Stimulated activated CD8-positive, alpha-beta memory T cell treated with anti-CD3 and anti-CD28 coated beads, Interleukin-7, amount 100 ng/mL, for 48 hours (primary cell): ENCODE measurements at places on chromosomes 1 and 21.

DNA sequence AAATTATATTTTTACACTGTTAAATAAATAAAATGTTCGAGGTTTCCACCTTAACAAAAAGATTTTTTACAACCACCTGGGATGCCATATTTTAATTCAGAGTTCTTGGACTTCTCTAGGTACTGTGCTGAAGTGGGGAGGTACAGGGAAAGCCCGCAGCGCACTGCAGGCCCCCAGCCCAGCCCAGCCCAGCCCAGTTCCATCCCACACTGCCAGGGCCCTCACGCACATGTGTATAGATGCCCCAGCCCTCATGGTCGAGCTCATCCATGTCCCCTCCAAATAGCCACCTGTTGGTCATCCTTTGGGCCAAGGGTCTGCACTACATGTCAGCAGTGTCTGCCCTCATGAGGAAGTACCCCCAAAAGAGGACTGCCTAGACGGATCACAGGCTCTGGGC lies 11.7 kb upstream of the MYOM3 start:
- DNase-seq, result no peak

- DNase-seq, result no peak
Measured at GRCh38 chr1:51621161-51621560, 4.3 kb downstream of the OSBPL9 start.

- no peak for DNase-seq
Measured at GRCh38 chr21:26001356-26001755, 169.2 kb downstream of the APP start.

GRCh38 chr1:198491028-198491427 lies 49.5 kb downstream of the ATP6V1G3 start:
- DNase-seq, result no peak

DNA sequence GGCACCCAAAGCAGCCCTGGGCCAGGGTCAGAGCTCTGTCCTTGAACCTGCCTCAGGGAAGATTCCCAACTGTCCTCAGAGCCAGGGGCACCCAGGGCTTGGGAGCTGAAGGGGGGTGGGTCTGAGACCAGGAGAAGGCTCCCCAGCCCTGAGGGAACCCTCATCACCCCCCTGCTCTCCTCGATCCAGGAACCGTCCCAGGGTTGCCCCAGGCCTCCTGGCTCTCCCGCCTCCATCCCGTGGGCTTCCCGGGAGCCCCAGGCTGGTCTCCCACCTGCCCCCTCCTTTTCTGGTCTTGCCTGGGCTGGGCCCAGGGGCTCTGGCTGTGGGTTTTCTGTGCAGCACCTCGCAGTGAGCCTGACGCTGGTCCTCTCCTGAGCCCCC lies 6.7 kb upstream of the SAMD11 start:
- DNase-seq, result no peak

- DNase-seq, result no peak
Measured at GRCh38 chr1:232066521-232066920, 439.9 kb downstream of the DISC1 start.

- DNase-seq, result no peak
Measured at GRCh38 chr1:153174624-153175023, 23.9 kb upstream of the SPRR2G start.

DNA sequence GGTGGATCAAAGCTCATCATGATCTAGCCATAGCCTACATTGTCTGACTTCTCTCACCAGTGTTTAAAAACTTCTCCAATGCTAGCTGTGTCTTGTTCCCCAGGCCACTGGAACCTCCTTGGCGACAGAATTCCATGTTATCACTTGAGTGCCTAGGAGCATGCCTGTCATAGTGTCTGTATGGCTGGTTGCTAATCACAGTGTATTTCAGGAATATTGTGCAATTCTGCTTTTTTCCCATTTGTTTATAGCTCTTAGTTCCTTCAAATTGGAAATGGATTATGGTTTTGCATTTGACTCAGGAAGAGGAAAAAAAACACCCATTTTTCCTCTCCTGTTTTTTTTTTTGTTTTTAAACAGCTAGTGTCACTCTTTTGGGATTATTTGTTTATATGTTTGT lies 25.5 kb downstream of the ROR1 start:
- DNase-seq, result no peak

- DNase-seq, result no peak
Measured at GRCh38 chr1:48127735-48128685, 94.5 kb upstream of the SLC5A9 start.

DNA sequence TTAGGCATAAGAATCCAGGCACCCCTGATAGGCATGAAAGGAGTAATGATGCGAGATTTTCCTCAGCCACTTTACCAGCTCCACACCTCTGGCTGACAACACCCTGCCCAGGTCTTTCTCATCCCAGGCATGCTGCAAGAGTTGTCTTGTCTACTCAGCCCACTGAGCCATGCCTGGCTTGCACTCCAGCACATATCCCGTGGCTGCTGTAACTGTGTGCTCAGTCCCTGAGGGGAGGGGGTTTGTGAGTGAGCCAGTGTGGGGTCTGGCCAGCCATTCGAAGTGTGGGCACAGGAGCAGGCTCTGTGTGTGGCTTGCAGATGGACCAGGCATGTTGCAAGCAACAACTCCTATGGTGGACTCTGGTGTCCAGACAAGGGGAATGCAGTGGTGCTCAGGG lies 529.6 kb downstream of the ADGRL2 start:
- DNase-seq, result no peak
